ENCODE measurements at places on chromosomes 5 and 9.

DNA sequence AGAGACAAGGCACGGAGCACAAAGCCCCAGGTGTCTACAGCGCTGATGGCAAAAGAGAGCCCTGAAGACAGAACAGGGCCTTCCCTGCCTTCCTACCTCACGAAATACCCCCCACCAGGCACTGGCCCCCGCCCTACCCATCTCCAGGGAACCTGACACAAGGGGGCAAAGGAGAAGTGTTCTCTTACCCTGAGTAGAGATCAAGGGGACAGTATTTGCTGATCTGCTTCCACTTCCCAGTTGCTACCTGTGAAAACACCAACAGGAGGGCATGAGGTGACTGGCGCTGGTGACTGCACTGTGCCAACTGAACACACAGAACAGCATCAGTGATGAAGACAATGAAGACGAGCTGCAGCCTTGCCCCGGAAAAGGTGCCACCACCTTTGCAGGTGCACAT is 27.4 kb downstream of the IPPK start:
- DNase-seq, result no peak

DNA sequence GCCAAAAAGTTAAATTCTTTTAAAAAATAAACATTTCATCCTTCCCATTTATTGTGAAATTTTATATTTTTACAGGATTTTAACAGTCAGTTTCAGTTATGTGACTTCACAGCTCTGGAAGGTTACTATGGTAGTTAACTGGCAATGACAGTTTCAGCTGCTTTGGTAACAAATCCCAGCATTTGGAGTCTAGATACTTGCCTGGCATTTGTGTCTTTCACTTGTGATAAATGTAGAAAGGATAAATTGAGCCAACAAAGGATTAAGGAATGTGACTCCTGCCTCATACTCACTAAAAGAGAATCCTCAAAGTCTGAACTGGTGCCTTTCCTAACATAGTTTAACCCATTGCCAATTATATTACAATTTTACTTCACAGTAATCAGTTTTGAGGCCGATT is 315.5 kb downstream of the FER start:
- DNase-seq, result no peak

DNA sequence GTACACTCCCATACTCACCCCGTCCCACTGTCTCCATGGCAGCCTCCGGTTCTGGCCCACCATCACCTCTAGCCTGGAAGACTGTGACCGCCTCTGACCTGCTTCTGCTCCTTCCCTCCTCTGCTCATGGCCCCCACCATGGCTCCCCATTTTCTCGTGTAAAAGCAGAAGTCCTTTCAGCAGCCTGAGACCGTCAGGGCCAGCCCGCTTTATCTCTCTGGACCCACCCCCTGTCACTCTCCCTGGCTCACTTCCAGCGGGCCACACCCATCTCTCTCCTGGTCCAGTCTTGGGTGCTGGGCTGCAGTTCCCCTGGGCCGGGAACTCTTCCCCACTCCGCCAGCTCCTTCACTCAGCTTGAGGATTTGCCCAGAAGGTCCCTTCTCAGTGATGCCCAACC is 96.0 kb upstream of the RUFY1 start:
- no peak for DNase-seq

GRCh38 chr5:22372826-22373660 is 480.1 kb downstream of the CDH12 start:
- DNase-seq, result no peak

- DNase-seq, result no peak
Observed at GRCh38 chr9:15867988-15868387, 315.1 kb downstream of the CCDC171 start.

DNA sequence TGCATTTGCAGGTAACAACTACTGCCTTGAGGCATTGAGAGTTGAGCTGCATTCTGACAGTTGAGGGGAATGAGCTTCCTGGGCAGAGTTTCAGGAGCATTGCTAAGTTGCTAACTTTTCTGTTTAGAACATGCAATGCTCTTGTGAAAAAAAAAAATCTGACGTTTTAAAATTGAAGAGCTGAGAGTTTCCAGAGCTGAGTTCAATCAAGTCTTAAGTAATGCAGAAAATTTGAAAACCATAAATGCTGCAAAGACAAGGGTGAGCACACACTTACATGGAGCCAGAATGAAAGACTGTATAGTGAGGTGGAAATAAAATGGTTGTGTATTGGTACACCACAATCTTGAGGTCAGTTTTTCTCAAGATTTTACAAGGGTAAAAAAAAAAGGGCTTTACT is 166.0 kb downstream of the GABRB2 start:
- no peak for DNase-seq

DNA sequence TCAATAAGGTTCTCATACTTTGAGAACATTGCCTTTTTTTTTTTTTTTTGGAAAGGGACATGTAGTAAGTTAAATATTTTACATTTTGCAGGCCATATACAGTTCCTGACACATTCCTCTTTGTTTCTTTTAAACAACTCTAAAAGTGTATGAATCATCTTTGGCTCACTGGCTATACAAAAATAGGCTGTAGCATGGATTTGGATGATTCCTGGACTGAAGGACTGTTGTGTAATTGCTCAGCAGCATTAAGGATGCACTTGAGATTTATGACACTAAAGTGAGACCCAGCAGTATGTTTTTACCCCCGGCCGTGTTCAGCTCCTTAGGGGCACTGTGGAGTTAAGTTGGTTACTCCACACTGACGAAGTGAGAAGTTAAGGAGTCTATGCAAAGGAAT is 41.3 kb downstream of the VPS13A start:
- DNase-seq, result no peak

DNA sequence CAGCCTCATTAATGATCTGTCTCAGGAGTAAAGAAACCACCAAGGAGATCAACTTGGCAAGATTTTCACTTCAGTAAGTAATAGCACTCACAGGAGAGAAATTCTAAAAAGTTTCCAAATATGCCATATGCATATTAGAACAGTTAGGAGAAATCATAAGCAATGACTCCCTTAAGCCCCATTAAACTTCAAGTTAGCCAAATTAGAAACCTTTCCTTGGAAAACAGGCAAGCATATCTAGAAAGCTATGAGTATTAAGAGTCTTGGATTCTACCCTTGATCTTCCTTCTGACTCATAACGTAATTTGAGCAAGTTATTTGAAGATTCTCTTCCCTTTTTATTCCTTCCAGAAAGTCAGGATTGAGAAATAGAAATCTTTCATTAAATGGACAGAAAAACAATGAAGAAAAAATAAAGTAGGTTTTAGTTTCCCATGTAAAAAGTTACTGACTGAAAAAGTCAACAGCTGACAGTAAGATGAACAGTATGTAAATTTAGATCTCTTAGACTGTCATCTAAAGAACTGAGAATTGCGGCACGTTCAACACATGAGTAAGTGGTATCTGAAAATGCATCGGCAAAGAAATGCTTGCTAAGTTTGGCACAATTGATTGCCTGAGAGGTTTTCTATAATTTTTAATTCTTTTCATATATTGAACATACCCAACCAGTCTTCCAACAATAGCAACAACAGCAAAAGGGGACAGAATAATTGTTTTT is 565.7 kb upstream of the FTMT start:
- no peak for DNase-seq

GRCh38 chr9:101736717-101737116 is 1.7 kb downstream of the GRIN3A start:
- no peak for DNase-seq

GRCh38 chr9:131728961-131729360 is 10.9 kb downstream of the RAPGEF1 start:
- no peak for DNase-seq

DNA sequence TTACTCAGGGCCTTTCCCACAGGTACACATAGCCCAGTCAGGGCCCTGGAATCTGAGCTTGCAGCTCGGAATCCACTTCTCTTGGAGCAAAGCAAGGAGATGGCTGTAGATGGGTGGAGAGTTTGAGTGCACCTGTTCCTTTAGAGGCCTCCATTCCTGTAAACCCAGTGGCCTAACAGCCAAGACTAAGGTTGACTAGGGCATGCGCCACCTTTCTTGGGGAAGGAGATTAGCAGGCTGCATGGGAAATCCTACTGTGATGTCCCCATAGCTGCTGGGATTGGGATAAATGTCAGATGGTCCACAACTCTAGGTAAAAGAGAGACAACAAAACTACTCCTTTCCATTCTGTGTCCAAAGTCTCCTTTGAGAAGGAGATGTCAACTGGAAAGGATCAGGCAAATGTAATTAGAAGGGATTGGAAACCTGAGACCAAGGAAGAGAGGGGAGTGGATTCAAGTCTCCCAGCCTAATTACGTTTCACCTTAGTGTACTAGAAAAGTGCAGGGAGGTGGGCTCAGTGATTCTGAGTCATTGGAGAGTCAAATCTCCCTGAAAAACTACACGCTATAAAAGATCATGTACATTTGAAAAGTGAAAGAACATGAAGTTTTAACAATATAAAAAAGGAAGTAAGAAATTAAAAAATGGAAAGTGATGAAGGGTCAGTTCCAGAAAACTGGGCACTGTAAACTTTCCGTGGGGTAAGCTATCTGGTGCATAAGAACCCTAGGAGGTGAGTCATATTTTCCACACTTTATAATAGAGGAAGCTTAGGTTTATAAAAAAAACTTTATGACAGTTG is 104.2 kb downstream of the SEC61B start:
- no peak for DNase-seq

GRCh38 chr9:5718296-5719032 is 89.6 kb downstream of the RIC1 start:
- peak; percentile 26 for DNase-seq

DNA sequence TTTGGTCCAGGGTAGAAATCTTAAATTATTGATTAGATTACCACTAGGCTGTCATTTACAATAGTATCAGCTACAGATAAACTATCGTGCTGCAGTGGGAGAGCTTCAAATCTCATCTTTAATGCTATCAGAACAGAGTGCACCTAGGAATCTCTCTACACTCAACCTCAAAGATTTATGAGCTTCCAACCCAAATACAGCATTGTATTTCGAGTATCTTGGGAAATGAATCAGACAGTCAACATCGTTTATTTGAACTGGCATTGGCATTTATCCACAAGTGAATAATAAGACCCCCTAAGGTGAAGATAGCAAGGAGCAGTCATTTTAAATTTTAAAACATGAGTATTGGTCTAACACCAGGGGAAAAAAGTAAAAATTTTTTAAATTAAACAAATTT is 1203.2 kb downstream of the CDH12 start:
- no peak for DNase-seq

GRCh38 chr9:71783120-71783523 is 14.8 kb upstream of the CEMIP2 start:
- DNase-seq, result no peak

DNA sequence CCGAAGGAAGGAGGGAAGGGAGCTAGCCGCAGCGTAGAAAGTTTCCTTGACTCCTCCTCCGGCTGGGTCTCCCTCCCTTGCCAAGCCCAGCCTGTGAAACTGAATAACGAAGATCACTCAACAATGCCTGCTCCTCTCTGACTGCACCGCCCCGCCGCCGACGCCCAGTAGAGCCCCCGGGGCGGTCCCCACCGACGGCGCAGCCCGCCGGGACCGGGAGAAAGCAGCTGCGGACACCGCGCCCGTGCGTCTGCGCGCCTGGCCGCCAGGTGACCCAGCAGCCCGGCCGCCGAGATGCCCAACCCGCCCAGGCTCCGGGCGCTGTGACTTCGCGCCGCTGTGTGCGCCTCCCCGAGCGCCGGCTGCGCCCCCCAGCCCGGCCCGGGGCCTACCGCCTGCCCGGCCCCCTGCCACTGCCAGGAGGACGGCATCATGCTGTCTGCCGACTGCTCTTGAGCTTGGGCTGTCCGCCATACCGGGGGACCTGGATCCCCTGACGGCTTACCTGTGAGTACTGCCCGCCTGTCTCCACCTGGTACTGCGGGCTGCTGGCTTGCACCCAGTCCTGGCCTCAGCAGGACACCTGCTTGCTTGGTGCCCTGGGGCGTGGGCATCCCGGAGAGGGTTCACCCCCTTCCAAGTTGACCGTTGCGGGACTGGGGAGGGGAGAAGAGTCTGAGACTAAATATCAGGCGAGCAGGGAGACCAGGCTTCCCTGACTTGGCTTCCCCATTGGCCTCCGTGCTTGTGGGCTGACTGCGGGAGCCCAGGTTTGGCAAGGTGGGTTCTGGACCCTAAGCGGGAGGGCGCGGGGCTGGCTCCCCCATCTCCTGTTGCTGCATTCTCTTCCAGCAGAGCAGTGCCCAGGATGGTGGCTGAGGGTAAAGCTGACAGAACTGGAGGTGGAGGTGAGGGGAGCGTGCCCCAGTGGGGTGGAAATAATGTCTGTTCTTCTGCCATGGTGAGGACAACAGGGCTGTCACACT is 26.2 kb upstream of the SPTLC1 start:
- no peak for DNase-seq

GRCh38 chr9:109912726-109913460 is 132.9 kb downstream of the PALM2AKAP2 start:
- no peak for DNase-seq

DNA sequence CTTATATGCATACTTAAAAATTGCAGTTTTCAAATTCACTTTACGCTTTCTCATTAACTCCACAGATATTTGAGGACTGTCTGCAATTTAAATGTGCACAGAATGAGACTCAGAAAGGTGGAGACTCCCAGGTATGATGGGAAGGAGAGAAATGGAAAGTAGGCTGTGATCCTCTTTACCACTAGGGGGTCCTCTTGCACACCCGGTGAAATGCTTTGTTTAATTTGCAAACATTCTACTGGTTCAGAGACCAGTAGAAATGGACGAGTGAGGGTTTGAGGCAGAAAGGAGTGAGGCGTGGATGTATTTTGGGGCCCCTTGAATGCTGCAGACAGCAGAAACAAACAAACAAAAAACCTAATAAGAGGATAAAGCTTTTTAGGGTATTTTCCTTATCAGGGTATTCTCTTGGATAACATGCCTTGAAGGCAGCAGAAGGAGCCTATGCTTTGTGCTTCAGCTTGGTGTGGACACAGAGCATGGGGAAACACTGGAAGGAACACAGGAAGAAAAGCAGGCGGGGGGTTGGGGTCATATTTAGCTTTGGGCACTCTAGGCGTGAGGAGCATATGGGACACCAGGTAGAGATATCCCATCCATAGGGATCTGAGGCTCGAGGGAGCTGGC is 410.1 kb downstream of the DMRT2 start:
- peak; percentile 8 for DNase-seq

Measured in NCI-H1436 (cell line).